ENCODE measurements at places on chromosomes 3 and 15.

DNA sequence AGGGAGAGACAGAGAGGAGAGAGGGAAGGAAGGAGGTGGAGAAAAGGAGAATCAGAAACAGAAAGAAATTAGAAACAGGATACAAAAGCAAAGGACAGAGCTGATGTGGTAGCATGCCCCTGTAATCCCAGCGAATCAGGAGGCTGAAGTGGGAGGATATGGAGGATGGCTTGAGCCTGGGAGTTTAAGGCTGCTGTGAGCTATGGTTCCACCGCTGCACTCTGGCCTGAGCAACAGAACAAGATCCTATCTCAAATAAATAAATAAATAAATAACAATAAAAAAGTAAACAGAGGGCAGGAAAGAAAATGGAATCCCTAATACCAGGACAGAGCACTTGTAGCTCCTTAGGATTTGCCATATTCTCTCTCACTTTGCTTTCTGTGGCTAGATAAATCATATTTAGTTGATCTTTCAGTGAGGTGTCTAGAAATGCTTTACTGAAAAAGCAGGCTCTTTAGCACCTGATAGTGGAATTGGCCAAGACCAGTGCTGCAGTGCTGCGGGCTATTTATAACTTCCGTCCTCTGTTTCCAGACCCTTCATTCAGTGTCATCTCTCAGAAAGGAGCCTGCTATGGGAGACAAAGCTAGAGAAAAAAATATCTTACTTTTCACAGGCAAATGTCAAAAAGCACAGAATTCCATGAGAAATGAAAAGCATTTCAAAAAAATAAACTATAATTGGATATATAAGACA lies 20.0 kb upstream of the SLC28A2 start:
- no peak for DNase-seq

- no peak for DNase-seq
Observed at GRCh38 chr15:95450413-95450812, 880.1 kb upstream of the NR2F2 start.

DNA sequence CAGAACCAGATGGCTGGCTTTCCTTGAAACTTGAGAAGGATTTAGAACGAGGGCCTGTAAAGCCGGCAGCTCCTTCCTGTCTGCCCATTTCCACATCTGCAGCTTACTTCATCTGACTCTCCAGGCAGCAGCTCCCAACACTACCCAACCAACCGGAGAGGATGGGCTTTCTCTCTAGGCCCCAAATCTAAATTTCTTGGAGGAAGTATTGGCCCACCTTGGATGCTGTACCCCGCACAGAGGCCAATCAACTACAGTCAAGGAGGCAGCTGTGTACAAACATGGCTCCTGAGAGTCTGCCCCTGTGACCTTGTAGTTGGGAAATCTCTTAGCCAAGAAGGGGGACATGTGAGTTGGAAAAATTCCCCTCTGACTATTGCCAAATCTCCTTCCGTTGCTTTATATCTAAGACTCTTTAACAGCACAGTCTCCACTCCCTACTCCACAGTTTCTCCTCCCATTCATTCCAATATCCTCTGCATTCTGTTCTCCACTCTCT lies 8.0 kb upstream of the ACAP2 start:
- DNase-seq: peak; percentile 80

DNA sequence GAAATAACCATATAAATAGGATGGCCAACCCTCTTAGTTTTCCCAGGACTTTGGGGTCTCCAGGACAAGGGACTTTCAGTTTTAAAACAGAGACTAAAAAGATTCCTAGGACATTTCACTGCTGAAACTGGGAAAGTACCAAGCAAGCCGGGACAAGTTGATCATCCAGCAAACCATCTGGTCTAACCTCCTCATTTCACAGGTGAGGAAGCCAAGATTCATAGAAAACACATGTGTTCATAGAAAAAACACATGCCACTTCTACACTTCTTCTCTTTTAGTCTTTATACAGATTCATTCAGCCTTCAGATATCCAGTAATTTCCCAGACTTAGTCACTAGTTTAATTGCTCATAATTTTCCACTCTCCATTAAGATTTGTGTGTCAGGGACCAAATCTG lies 165.6 kb upstream of the CCDC54 start:
- no peak for DNase-seq

DNA sequence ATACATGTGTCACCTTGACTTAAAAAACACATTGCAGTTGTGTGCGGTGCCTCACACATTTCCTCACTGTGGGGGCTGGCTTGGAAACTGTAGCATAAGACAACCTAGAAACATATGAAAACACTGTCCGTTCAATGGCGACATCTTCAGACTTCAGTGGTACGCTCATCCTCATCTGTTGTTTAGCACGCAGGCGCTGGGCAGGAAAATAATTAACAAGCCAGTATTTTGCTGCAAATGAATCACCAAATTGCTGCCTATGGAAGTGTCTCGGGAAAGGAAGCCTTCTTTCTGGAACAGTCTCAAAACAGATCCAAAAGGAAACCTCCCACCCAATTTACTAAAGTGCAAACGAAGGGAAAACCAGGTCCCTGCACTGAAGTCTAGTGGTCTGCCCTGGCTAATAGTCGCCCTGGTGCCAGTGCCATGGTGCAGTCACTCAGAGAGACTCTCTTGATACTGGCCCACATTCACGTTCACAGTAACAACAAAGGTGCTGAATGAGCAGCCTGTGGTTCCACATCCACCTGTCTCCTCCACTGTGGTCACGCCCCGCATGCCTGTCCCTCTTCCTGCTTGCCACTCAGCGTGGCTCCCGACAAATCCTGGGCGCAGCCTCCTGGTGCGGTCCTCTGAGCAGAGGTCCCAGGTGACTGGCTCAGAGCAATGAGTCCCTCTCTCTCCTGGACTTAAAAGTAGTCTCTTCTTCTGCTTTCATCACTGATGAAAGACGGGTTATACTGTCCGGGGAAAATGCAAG lies 35.6 kb upstream of the MUC13 start:
- no peak for DNase-seq

DNA sequence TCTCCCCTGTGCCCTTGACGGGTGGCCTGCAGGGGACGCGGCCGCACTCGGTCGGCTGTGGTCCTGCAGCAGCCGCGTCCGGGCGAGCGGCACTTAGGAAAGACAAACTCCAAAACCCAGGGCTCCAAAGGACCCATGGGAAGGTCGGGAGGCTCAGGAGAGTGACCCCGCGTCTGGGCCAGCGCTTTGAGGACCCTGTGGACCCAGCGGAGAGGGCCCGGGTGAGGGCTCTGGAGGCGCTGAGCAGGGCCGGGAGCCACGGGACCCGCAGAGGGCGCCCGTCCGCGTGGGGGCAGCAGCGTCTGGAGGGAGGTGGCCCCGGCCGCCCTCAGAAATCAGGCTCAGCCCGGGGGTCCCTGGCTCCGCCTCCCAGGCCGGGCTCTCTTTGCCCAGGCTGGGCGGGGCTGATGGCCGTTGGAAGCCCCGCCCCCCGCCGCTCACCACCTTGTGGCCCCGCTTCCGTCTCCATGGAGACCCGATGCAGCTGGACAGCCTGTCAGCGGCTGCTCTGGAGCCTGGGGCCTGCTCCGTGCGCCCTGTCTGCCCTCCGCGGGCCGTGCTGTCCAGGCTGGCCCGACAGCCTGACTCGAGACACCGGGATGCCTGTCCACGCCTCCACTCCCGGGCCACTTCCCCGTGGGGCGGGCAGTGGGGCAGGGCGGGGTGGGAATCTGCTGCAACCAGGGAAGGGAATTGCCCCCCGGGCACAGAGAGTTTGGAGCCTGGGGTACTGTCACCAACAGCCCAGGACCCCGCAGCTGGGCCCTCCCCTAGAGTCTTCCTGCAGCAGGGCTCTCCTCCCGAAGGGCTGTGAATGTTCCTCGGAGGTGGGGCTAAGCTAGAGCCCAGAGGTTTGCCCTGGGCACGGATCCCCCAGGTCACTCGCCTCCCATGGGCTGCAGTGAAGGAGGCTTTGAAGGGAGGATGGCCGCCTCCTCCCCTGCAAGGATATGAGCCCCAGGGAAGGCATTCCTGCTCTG lies 34.8 kb upstream of the RPL32 start:
- DNase-seq: peak; percentile 71

GRCh38 chr3:134609821-134610431 lies 40.9 kb downstream of the KY start:
- DNase-seq: no peak

- no peak for DNase-seq
Observed at GRCh38 chr3:138389144-138389601, 40.8 kb downstream of the MRAS start.

DNA sequence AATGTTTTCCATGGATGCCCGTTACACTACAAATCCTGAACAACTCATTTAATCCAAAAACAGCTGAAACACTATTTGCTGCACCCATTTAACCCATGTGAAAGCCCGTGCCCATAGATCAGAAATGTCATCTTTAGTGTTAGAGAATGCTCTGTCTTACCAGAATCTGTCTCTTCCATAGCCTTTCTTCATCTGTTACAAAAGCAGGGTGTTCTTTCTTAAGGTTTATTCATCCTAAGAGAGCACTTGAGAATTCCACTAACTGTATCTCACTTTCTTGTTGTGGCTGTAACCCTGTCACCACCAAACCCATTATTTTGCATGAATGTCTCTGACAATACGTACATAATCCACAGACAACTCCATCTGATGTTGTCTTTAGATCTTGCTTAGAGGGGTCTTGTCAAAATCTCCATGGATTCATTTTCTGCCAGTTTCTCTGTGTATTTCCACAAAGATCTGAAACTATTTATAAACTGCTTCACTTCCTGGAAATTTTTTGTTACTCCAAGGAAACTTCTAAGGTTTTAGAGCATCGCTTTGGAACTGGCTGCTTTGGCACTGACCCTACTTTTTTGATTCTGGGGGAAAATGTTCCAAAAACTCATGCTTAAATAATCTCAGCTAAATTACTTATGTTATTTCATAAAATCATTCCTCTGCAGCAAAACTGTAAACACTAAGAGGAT lies 167.8 kb upstream of the CCDC54 start:
- DNase-seq: peak; percentile 83

GRCh38 chr15:62624547-62625378 lies 417.8 kb upstream of the TPM1 start:
- no peak for DNase-seq

GRCh38 chr15:74397239-74398068 lies 30.0 kb upstream of the CYP11A1 start:
- no peak for DNase-seq

- peak; percentile 56 for DNase-seq
Observed at GRCh38 chr3:138833899-138834595, 681 bp downstream of the PIK3CB start.

DNA sequence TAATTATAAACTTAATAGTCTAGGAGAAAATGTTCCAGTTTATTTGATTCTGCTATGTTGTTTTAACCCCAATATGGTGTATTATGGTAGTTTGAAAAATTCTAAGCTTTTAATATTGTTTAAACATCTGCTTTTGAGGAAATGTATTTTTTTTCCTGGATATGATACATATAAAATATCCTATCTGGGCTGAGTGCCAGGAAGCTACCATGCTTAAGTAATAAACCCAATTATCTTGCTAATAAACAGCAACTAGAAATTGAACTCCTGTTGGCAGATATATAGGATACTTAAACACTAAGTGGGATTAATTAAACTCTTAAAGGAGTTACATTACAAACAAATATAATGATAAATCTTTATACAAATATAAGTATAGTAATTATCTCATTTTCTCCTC lies 293.7 kb upstream of the GRM7 start:
- peak; percentile 6 for DNase-seq

- no peak for DNase-seq
Observed at GRCh38 chr3:126142652-126143051, 37.7 kb downstream of the ALDH1L1 start.

GRCh38 chr15:80323285-80323684 lies 71.3 kb upstream of the CTXND1 start:
- no peak for DNase-seq

GRCh38 chr15:45732662-45733061 lies 97.8 kb downstream of the SQOR start:
- peak; percentile 43 for DNase-seq

DNA sequence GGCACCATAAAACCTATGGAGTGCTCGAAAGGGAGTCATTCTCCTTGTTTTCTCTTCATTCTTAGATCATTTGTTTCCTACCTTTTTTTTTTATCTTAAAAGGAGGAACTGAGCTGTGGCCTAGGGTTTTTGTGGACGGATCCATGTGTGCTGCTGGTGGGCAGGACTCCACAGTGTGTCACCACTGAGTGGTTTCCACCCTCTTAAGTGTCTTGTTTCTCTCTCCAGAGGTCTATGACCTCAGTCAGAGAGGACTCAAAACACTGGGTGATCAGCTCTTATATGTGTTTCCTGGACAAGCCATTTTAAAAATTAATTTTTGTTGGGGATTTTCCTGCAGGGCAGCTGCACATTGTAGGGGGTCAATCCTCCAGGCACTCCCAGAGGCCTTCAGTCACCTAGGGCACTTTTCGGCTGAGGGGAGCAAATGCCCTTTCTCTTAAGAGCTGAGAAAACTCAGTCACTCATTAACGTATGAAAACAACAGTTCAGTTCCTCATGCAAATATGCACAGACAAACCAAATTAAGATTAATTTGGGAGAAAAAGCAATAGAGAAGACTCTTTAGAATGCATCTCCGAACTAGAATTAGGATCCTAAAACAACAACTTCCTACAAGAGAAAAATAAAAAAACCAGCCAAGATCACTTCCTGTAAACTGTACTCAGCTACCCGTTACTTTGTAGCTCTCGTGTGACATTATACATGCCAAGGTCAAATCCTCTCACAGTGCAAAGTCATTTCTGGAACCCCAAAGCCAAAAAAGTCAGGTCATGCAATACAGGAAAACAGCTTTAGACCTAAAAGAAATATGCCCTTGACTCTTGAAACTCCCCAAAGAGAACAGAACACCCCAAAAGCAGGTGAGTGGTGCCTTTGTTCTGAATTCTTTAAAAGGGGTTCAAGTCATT lies 27.6 kb upstream of the FAM3D start:
- DNase-seq: no peak

DNA sequence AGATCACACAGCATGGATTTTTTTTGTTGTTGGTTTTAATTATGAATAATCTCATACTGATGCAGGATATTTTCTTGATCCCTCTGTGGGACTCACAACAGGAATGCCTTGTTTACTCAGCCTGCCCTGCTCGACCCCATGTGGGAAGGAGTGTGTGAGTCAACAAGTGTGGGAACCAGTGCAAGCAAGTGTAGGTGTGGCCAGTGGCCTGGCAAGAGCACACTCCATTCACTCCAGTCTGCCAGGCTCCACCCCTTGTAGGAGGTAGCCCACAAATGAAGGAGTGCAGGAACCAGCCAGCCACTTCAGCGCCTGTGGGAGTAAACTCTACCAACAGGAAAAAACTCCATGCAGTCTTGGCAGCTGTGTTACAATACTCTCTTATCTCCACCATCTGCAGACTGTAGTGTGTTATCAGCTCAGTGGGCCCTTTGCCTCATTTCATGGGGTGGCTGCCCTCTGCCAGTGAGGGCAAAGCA lies 393.6 kb downstream of the OTOL1 start:
- DNase-seq: no peak

All from lung (tissue), 17 donors.